ENCODE measurements at places on chromosomes 7 and 10. TPM values are rescaled to one million over a fixed set of nuclear protein-coding genes. Genes with fewer than 3 reads are reported as not detected.

GRCh38 chr7:128025380-128025779 is 5.9 kb downstream of the LRRC4 start:
- H3K27me3 ChIP-seq: no peaks in the 10 kb centered on the region
- no peak for DNase-seq
- H3K4me1 ChIP-seq: no peaks in the 10 kb centered on the region
- peaks cover 16% of the 10 kb centered on the region for H3K36me3 ChIP-seq
- no peak overlapping the region for H3K4me3 ChIP-seq
- H3K27ac ChIP-seq: no peak overlapping the region

DNA sequence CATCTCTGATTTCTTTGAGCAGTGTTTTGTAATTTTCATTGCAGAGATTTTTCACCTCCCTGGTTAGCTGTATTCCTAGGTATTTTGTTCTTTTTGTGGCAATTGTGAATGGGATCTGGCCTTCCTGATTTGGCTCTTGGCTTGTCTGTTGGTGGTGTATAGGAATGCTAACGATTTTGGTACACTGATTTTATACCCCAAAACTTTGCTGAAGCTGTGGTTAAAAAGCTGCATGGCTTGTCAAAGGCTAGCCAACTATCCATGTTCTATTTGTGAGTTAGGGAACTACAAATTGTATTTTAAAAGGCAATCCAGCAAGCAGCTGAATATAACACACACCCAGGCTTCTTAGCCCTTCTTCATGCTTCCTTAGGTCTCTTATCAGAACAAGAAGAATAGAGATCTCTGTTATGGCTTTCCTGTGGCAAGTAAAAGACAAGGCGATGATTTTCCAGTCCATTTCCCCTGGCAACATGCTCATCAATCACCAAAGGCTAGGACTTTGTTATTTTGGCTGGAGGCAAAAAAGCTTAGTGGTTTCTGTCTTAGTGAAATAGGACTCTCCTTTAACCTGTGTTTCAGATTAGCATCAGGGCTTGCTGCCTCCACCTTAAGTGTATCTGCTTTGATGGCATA is 77.5 kb downstream of the CDK6 start:
- no peak overlapping the region for H3K4me3 ChIP-seq
- H3K36me3 ChIP-seq: peaks cover 76% of the 10 kb centered on the region
- peaks cover 31% of the 10 kb centered on the region for H3K4me1 ChIP-seq
- H3K27me3 ChIP-seq: no peaks in the 10 kb centered on the region

- no peaks in the 10 kb centered on the region for H3K36me3 ChIP-seq
- DNase-seq: no peak
- peaks cover 2% of the 10 kb centered on the region for H3K27me3 ChIP-seq
Observed at GRCh38 chr7:17719998-17720397, 220.3 kb downstream of the SNX13 start.

DNA sequence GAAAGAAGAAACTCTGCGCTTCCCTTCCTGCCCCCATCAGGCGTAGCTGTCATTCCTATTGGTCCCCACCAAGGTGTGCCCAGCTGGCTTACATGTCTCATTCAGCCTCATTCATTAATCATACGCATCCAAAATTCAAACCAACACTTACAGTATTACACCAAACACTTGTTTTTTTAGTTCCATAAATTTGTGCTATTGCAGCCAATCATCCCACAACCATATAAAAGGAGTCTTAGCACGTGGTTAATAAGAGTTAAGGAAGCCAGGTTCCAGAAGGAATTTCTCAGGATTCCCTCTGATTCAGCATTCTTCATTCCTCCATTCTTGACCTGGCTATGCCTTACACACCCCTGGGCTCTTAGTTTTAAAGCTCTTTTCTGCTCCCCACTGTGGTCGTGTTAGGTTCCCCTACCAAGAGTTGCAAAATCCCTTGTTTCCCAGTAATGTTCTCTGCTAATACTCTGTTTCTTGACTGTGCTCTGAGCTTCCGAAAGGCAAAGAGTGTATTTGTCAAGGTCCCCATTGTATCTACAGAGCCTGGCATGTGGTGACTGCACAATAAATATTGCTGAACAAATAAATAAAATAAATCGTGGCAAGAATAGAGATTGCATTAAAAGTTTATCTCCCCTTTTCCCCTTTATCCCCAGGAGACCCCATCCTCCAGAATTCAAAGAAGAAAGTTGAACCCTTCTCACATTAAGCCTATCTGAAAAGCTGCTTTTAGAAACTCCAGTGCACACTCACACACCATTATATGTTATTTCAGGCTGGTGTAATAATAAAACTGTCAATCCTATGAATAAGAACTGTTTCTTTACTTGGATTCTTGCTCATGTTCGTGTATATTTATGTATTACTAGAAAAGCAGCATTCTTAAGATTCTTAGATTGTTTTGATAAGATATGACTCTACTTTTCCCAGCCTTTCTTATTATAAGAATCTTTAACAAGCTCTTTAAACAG is 514.4 kb downstream of the INHBA start:
- H3K4me3 ChIP-seq: no peak overlapping the region
- no peak overlapping the region for H3K27ac ChIP-seq
- no peak for DNase-seq
- no peaks in the 10 kb centered on the region for H3K4me1 ChIP-seq

DNA sequence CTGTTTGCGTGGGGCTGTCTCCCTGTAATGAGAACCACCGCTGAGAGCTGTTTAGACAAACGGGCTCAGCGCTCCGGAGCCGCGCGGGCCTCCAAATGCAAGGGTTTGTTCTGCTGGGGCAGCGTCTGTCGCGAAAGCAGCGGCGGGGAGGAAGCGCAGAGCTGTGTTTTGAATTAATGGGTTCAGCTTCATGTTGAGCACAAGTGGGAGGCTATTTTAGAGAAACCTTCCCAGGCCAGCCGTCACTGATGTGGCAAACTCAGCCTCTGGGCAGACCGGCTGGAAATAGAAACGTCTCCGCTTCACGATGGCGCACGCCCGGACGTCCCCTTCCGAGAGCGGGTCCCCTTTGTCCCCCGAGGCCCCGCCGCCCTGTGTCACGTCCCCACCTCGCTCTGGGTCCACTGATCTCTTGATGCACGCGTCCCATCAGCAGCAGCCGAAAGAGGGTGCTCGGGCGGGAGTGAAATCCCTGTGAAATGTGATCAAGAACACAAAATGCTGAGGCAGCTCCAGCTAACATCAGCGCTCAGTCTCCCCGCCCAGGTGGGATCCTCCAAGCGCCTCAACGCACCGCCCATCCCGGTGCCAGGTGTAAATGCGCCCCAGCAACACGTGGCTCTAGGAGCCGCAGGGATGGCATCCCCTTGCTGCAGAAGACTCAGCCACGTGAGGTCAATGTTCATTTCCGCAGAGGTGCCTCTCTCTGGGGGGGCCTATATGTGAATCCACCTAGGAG is 44.9 kb downstream of the BAMBI start:
- no peak overlapping the region for H3K27ac ChIP-seq
- DNase-seq: peak; percentile 20

GRCh38 chr7:30751696-30752273 is at the start of gene INMT:
Gene INMT (plus strand): TSS chr7:30752135. CDS start chr7:30752151, 16 bp downstream.
- no peak within 1 kb of the TSS for H3K4me3 ChIP-seq
- H3K4me1 ChIP-seq: no peaks in the 10 kb centered on the region
- H3K36me3 ChIP-seq: no peaks in the 10 kb centered on the region
- peak within 1 kb of the TSS; percentile 22 for H3K27ac ChIP-seq
- no peak for DNase-seq

DNA sequence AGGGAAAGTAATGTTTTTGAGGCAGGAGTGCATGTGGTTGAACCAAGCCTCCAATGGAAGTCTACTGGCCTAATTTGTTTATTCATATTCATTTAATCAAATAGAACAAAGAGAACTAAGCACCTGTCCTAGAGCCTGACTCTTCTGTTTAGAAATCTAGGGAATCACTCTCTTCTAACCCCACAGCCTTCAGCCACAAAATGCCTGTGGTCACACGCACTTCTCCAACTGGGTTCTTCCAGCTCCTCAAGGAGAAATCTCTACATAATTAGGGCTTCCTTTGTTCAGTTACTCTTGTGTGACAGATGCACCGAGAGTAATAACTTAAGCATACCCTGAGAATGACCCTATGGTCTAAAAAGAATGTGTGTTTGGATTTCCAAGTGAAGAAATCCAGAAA is 133.7 kb upstream of the NAMPT start:
- no peaks in the 10 kb centered on the region for H3K4me1 ChIP-seq
- H3K27me3 ChIP-seq: no peaks in the 10 kb centered on the region
- DNase-seq: no peak
- H3K27ac ChIP-seq: no peak overlapping the region
- no peaks in the 10 kb centered on the region for H3K36me3 ChIP-seq
- no peak overlapping the region for H3K4me3 ChIP-seq

DNA sequence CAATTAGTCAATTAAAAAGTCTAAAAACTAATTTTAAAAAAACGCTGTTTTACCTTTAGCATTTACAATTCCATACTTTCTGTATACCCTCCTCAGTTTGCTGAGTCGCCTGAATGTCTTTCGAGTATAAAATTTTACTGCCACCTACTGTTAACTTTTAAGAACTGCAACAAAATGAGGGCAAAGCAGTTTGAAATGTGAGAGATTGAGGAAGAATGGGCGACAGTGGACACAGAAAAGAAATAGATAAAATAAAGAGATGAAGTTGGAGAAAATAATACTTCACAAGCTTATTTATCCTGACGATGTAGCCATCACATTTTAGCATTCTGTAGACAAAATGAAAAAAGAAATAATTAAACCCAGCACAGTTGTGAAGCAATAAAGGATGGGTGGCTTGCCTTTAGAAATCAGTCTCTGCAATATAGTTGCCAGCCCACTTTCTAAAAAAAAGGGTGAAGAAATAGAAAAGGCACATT is 110.8 kb upstream of the PTN start:
- no peak for DNase-seq
- H3K27ac ChIP-seq: no peak overlapping the region
- no peaks in the 10 kb centered on the region for H3K4me1 ChIP-seq
- H3K4me3 ChIP-seq: no peak overlapping the region

DNA sequence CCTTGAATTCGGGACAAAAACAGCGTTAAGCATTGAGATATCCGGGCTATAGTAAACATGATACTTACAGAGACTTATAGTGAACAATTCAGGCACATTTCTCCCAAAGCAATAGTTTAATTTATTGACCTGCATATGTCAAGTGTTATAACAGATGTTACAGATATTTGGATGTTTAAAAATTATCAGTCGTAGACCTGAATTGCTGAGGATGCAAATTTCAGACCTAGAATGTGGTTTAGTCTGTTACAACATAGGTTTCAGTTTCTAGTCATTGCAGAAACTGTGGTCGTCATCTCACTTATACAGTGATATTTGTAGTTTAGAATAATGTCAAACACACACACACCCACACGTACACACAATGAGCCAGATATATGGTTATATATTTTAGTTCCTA is 85.2 kb downstream of the VTI1A start:
- H3K4me1 ChIP-seq: peaks cover 30% of the 10 kb centered on the region
- H3K36me3 ChIP-seq: peaks cover 26% of the 10 kb centered on the region
- peak; percentile 28 for DNase-seq
- no peaks in the 10 kb centered on the region for H3K27me3 ChIP-seq
- H3K4me3 ChIP-seq: peak overlapping the region; percentile 53

GRCh38 chr7:128781851-128782250 is 6.3 kb upstream of the OPN1SW start:
- no peak for DNase-seq
- H3K27me3 ChIP-seq: peaks cover 9% of the 10 kb centered on the region
- peaks cover 4% of the 10 kb centered on the region for H3K4me1 ChIP-seq

- no peak overlapping the region for H3K27ac ChIP-seq
- no peaks in the 10 kb centered on the region for H3K36me3 ChIP-seq
- peaks cover 3% of the 10 kb centered on the region for H3K27me3 ChIP-seq
- DNase-seq: no peak
- H3K4me3 ChIP-seq: no peak overlapping the region
Observed at GRCh38 chr10:129832573-129833467, 131.3 kb downstream of the EBF3 start.

DNA sequence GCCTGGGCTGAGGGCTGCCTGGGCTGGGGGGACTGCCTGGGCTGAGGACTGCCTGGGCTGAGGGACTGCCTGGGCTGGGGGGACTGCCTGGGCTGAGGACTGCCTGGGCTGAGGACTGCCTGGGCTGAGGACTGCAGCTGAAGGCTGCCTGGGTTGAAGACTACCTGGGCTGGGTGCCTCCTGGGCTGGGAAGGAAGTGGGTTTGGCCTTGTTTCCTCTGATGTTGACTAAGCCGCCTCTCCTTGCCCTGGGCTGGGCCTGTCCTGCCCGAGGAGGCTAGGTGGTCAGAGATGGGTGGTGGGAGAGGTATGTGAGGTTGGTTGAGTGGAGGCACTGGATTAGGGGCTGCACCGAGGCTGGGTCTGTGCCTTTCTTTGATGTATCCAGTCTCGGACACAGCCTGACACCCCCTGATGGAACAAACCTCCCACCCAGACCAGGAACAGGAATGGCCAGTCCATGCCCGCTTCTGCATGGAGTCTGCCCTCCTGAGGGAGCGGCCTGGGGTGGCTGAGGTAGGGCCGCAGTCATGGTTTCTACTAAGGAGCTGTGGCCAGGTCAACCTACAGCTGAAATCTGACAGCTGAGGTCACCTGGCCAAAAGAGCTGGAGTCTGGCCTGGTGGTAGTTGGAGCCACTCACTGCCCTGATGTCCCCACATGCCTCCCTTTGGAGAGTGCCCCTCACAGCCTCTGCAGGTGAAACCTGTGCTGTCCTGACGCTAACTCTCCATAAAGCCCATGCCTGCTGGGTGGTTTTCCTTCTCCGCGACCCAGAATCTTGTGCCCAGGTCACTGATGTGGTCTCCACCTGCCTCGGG is 22.3 kb downstream of the SCART1 start:
- H3K27ac ChIP-seq: peak overlapping the region; percentile 73
- DNase-seq: peak; percentile 60
- H3K4me1 ChIP-seq: peaks cover 35% of the 10 kb centered on the region
- no peaks in the 10 kb centered on the region for H3K27me3 ChIP-seq

DNA sequence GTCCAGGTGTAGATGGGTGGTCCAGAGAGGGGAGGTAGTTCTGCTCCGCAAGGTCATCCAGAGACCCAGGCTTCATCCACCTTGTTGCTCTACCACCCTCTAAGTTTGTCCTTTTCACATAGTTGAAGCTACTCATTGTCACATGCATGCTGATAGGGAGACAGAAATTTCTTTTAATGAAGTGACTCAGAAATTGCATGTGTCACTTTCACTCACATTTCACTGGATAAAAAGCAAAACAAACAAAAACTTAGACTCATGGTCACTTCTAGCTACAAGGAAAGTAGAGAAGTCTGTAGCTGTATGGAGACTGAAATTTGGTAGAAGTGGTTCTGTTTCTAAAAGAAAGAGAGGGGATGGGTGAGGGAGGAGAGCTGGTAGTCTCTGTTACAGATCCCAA is 161.9 kb downstream of the SORCS3 start:
- no peaks in the 10 kb centered on the region for H3K4me1 ChIP-seq
- H3K36me3 ChIP-seq: no peaks in the 10 kb centered on the region
- no peak for DNase-seq
- H3K4me3 ChIP-seq: no peak overlapping the region

GRCh38 chr10:83680470-83680891 is 458.8 kb upstream of the GHITM start:
- peaks cover 6% of the 10 kb centered on the region for H3K4me1 ChIP-seq
- no peaks in the 10 kb centered on the region for H3K27me3 ChIP-seq
- no peak overlapping the region for H3K27ac ChIP-seq
- DNase-seq: peak; percentile 42
- H3K4me3 ChIP-seq: no peak overlapping the region

Gene AGBL3
- 3.6 TPM for total RNA-seq

Gene IDI2
- total RNA-seq: not detected

Gene PTEN
- 87.2 TPM for total RNA-seq

Gene DKK1
- not detected for total RNA-seq

Gene LRMDA
- total RNA-seq: not detected

Gene CACNA2D1
- not detected for total RNA-seq

Gene TMEM130
- total RNA-seq: not detected

Gene ITPRID1
- total RNA-seq: not detected

Data from activated CD8-positive, alpha-beta T cell treated with anti-CD3 and anti-CD28 coated beads, Interleukin-2, amount 10 ng/mL, durations not matched to agents 7 days and 5 days (primary cell).